Body of pancreas (tissue), 4 donors: ENCODE measurements at places on chromosomes 3 and 15. TPM values are rescaled to one million over a fixed set of nuclear protein-coding genes. Genes with fewer than 3 reads are reported as not detected.

GRCh38 chr3:168121184-168122017 is 25.7 kb upstream of the GOLIM4 start:
- H3K36me3 ChIP-seq: no peaks in the 10 kb centered on the region
- no peaks in the 10 kb centered on the region for H3K27me3 ChIP-seq
- DNase-seq: no peak
- H3K27ac ChIP-seq: no peak overlapping the region

DNA sequence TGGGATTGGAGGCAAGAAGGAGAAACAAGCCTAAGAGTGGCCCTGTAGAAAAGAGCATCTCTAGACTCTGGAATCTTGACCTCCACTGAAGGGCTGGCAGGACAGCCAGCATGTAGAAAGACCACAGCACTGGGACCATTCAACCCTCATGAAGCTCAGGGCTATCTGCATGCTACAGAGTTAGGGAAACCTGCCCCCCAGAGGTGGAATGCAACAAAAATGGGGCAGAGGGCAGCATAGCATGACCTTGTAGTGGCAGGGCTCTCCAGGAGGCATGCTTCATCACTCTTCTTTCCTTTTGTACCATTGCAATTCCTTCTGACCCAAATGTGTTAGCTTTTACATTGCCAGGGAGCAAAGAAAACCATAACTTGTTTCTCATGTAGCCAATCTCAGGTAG is 445.4 kb downstream of the EPHB1 start:
- H3K27ac ChIP-seq: no peak overlapping the region
- no peaks in the 10 kb centered on the region for H3K4me1 ChIP-seq
- no peaks in the 10 kb centered on the region for H3K36me3 ChIP-seq
- H3K27me3 ChIP-seq: no peaks in the 10 kb centered on the region
- H3K4me3 ChIP-seq: no peak overlapping the region

DNA sequence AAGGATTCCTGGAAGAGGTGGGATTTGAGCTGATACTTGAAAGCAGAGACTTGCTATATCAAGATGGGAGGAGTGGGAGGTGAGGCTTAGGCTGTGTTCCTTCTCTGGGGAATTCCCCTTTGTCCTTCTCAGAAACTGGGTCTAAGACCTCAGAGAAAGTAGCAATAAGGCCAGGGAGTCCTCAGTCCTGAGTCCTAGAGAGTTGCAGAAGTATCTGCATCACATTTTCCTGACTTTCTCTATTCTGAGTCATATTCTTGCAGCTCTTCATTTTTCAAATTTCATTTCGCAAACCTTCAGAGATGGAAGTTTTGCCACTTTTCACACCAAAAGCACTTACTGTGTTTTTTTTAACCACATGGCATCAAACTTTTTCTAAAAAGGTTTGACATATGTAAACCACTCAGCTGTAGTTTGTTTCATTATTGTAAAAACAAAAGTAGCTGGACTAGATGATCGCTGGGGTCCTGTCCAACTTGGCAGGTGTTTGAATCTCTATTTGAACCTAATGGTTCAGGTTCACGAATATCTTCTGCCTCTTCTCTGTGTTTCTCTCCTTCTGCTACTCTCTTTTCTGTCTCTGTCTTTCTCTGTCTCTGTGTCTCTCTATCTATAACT is 21.3 kb downstream of the COLQ start:
- no peaks in the 10 kb centered on the region for H3K27me3 ChIP-seq
- peaks cover 8% of the 10 kb centered on the region for H3K4me1 ChIP-seq
- DNase-seq: no peak
- no peaks in the 10 kb centered on the region for H3K36me3 ChIP-seq
- H3K27ac ChIP-seq: no peak overlapping the region
- no peak overlapping the region for H3K4me3 ChIP-seq

DNA sequence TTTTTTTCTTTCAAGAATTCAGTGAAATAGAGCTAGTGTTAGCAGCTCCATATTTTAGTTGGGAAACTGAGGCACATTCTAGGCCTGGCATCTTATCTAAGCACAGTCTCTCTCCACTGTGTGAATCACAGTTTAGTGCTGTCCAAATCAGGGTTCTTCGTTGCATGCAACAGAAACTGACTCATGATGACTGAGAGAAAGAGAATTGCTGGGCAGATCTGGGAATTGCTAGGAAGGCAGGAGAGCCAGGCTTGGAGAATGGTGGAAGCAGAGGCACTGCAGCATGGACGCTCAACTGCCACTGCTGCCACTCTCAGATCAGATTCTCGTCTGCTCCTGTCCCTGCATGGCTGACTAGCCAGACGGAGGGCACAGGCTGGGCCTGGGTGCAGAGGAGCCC is 40.7 kb upstream of the CHST2 start:
- DNase-seq: no peak
- no peaks in the 10 kb centered on the region for H3K4me1 ChIP-seq
- H3K4me3 ChIP-seq: no peak overlapping the region
- H3K27me3 ChIP-seq: no peaks in the 10 kb centered on the region

SLC22A13 gene
- not detected for total RNA-seq

BSN gene
- 1.3 TPM for total RNA-seq

ULK3 gene
- 74.2 TPM for total RNA-seq

DNA sequence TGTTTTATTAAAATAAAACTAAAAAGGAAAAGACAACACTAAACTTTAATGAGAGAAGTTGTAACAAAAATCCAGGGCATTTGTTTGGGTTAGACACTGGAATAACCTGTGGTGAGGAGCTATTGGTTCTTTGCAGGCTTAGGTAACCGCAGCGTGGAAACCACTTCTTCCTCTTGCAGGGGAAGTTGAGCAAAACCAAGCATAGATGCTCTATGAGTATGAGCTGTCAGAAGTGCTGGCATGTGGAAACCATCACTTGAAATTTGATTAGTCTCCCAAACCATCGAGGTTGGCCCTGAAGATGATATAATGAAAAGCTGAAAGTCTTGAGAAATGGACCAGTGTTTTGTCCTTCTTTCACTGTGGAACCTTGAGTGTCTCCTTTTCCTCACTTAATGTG is 127.1 kb upstream of the RBMS3 start:
- no peak overlapping the region for H3K27ac ChIP-seq
- no peak for DNase-seq
- no peak overlapping the region for H3K4me3 ChIP-seq
- H3K27me3 ChIP-seq: no peaks in the 10 kb centered on the region
- H3K4me1 ChIP-seq: no peaks in the 10 kb centered on the region
